ENCODE measurements at places on chromosomes 5 and 9.

DNA sequence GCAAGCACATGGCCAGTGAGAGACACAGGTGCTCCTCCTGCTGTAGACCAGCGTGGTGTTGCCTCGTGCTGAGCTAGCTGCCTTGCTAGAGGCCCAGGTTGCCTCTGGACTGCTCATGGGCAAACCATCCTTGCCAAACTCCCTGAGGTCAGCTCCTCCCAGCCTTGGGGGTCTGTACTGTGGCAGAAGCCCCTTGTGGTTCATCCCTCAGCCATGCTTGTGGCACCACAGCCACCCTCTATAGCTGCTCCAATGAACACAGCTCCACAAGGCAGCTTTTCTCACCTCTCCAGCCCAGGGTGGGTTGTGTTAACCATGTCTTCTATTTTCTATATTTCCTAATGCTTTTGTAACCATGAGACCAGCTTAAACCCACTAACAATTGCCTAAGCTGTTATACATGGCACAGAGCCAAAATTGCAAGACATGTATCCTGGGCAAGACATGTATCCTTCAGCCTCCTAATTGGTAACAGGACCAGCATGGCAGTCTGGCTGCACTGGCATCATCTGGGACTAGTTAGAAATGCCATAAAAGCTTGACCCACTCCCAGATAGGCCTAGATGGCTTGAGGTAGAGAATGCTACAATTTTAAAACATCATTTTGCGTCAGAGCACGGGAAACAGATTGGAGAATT, 183.1 kb upstream of the S1PR3 start:
- no peak for DNase-seq

- DNase-seq, result peak; percentile 52
These were observed 9.7 kb downstream of the TIGD6 start for GRCh38 chr5:149990518-149991376.

GRCh38 chr5:123116058-123116457, 27.0 kb downstream of the PRDM6 start:
- DNase-seq, result peak; percentile 68

DNA sequence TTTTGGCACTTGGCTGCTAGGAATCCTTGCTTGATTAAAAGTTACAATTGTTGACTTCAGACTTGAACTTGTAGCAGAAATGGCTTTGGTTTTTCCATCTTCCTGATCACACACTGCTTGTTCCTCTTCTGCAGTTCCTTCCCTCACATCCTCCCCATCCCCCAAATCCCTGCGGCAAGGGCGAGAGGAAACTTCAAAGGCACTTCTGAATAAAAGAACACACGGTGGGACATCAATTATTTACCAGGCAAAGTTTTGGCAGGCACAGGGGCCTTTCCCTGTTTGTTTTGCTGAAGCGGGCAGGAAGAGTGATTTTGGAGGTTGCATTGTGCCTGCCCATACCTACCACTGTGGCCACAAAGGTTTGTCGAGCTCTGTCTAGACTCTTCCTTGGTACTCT, 260.9 kb downstream of the KIF4B start:
- DNase-seq, result no peak

- no peak for DNase-seq
These were observed 32.9 kb downstream of the SCAI start for GRCh38 chr9:125110464-125110863.

DNA sequence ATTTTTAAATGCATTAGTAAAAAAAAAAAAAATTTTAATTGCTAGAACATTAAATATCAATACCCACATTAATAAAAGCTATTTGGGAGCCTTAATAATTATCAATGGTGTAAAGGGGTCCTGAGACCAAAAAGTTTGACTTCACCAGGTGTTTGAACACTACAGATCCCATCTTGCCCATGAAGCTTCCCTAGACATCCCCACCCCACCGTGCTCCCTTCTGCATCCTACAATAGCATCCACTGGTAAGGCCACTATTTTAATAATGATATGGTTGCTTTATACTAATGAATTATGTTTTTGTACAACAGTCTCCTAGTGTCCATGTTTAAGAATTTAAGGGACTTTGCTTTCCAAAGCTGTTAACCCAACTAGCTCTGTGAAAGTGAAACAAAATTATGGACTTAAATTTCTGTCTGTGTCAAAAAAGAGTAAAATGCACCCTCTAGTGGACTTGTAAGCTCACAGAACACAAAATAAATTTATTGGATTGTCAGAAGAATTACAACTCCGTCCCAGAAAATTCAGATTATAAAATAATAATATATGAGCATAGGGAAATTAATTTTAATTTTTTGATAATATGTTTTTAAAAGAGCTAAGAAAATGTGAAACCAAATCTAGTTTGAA, 76.0 kb downstream of the ARL15 start:
- peak; percentile 2 for DNase-seq

DNA sequence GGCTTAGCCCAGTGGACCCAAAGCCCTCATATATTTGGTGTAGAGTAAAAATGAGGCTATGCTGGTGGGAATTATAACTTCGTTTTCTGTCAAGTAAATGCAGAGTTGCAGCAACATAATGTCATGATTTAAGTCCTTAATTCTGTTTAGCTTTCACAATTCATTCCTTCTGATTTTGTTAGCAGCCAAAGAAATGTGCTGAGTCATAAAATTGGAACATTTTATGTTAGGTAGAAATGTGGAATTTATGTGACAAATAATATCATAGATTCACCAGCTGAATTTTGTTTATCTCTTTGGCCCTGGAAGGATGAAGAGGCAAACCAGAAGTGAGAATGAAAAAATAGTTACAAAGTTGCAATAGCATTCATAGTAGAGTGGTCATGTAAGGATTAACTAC, 247.0 kb downstream of the TRPM3 start:
- DNase-seq, result no peak

Data from NCI-H1694 (cell line).